Stomach (tissue), 19 donors: ENCODE measurements at places on chromosomes 7 and 10. TPM values are rescaled to one million over a fixed set of nuclear protein-coding genes. Genes with fewer than 3 reads are reported as not detected.

DNA sequence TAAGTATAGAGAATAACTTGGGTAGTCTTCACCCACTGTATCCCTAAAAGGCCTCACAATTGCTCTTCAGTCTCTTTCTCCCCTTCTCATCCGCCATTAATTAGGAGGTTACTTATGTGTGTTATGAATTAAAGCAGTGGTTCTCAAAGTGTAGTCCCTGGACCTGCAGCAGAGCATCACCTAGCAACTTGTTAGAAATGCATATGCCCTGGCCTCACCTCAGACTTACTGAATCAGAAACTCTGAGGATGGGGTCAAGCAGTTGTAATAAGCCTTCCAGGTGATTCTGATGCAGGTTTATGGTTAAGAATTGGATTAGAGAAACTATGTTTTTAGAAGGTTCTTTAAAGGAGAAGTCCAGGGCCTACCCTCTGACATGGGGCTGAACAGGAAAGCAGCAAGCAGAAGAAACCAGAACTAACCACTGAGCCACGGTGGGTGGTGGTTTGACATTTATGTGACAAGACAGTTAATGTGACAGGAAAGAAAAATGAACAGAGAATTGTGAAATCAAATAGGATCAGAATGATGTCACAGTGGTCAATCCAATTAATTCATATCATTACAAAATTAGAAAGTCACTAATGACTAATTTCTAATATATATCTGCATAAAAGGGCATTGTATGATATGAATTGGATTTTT, 37.6 kb downstream of the ENTPD1 start:
- no peak for DNase-seq

- DNase-seq: no peak
Observed at GRCh38 chr7:25148772-25149575, 23.9 kb upstream of the CYCS start.

The GJC3 gene
- not detected for total RNA-seq

- DNase-seq: no peak
Observed at GRCh38 chr7:80440883-80441282, 71.0 kb downstream of the GNAT3 start.

DNA sequence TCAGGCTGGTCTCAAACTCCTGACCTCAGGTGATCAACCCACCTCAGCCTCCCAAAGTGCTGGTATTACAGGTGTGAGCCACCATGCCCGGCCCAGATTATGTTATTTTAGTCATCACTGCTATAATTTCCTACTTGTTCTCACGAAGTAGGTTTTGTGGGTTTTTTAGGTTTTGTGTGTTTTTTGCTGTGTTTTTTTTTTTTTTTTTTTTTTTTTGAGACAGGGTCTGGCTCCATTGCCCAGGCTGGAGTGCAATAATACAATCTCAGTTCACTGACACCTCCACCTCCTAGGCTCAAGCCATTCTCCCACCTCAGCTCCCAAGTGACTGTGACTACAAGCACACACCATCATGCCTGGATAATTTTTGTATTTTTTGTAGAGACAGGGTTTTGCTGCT, 20.9 kb upstream of the ANAPC16 start:
- DNase-seq: no peak
